Hair follicle dermal papilla cell (primary cell): ENCODE measurements at places on chromosomes 4 and X. TPM values are rescaled to one million over a fixed set of nuclear protein-coding genes. Genes with fewer than 3 reads are reported as not detected.

TCEAL5 gene
- not detected in 2 replicates for total RNA-seq

SSR4 gene
- total RNA-seq = 121 and 143 TPM in 2 replicates

MAGEA8 gene
- total RNA-seq = not detected in 2 replicates

FAM9C gene
- not detected in 2 replicates for total RNA-seq

PNMA3 gene
- total RNA-seq = 0.12 TPM in 1 of 2 replicates, not detected in the other

BMP3 gene
- total RNA-seq = 0.12 and 0.16 TPM in 2 replicates

TMPRSS11D gene
- total RNA-seq = not detected in 2 replicates

LDB2 gene
- total RNA-seq = 7.8 and 16.6 TPM in 2 replicates

GPRASP1 gene
- 3.4 and 4.4 TPM in 2 replicates for total RNA-seq

CT55 gene
- not detected in 2 replicates for total RNA-seq

HTN1 gene
- total RNA-seq = not detected in 2 replicates

HSD17B13 gene
- total RNA-seq = not detected in 2 replicates

LPAR4 gene
- 2.4 and 4.7 TPM in 2 replicates for total RNA-seq

BANK1 gene
- total RNA-seq = 1.7 and 3.1 TPM in 2 replicates

DUX4 gene
- total RNA-seq = not detected in 2 replicates

CNKSR2 gene
- total RNA-seq = 4.3 and 6.2 TPM in 2 replicates

OTUD6A gene
- total RNA-seq = not detected in 2 replicates

HSFX2 gene
- total RNA-seq = not detected in 2 replicates

ARHGAP6 gene
- total RNA-seq = 0.97 and 1.1 TPM in 2 replicates

INTS6L gene
- 8.7 and 9.7 TPM in 2 replicates for total RNA-seq

SRPK3 gene
- total RNA-seq = 0.16 and 0.61 TPM in 2 replicates

ZNF157 gene
- total RNA-seq = 0.12 TPM in 1 of 2 replicates, not detected in the other

STAP1 gene
- total RNA-seq = not detected in 2 replicates

H2BW2 gene
- total RNA-seq = not detected in 2 replicates

ITIH6 gene
- not detected in 2 replicates for total RNA-seq

SHROOM2 gene
- 1.3 and 1.5 TPM in 2 replicates for total RNA-seq

EVC2 gene
- total RNA-seq = 14.2 and 16.6 TPM in 2 replicates

GAGE12F gene
- total RNA-seq = not detected in 2 replicates
